ENCODE measurements at places on chromosomes 11 and 22. TPM values are rescaled to one million over a fixed set of nuclear protein-coding genes. Genes with fewer than 3 reads are reported as not detected.

DNA sequence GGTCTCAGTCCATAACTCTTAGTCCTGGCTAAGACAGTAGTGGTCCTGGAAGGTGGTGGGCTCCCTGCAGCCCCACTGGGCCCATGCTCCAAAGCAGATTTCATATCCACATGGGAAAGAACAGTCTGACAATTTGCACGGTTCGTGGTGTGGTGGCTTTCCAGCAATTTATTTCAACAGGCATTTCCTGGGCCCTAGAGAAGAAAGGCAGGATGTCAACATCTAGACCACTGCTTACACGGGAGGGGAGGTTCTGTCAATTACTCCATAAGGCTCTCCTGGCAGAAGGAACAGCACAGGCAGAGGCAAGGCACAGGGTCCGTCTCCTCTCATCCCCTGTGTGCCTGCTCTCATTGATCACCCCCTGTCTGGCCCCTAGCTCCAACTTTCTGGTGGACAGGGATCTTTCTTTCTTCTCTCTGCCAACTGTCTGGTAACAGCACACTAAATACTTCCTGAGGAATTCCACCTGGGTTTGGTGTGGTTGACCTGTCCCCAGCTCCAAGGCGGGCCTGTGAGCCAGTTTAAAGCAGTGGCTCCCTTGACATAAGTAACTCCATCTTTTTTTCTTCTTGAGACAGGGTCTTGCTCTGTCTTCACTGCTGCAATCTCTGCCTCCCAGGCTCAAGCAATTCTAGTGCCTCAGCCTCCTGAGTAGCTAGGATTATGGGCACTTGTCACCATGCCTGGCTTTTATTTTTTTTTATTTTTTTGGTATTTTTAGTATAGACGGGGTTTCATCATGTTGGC, 5.1 kb upstream of the A4GALT start:
- no peak for DNase-seq

DNA sequence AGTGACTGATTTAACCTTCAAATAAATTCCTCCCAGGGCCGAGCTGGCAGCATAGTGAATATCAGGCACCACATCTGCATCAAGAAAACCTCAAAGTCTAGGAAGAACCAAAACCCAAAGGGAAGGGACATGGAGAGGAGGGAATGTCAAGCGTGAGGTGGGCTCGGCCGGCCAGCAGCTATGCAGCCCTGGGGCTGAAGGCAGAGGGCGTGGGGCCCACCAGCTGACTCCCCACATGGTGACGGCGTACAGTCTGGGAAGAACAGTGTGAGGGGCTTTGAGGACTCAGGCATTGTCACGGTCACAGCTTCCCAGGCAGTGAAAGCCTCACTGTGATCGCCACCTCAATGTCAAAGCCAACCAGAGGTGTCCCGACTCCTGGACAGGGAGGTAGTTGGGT, 412.5 kb downstream of the SHANK2 start:
- DNase-seq = no peak

GRCh38 chr11:2515401-2516275, 70.8 kb downstream of the KCNQ1 start:
- no peak for DNase-seq

DNA sequence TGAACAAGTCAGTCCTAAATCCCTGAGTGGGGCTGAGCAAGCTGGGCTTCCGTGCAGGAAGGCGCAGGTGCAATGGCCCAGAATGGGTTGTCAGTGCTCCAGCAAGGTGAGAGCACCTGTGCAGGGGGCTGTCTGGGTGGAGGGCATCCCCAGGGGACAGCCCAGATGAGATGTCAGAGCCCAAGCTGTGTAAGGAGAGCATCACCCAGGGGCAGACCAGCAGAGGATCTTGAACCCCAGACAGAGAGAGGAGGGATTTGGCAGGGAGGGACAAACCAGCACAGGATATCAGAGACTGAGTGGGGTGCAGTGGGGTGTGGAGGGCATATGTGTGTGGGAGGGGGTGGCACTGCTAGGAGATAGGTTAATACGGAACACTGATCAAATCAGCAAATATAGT, 114.9 kb upstream of the TMEM45B start:
- DNase-seq = no peak

The ZNF215 gene
- total RNA-seq = 0.54 TPM

Measured in naive thymus-derived CD4-positive, alpha-beta T cell (primary cell).